Stimulated activated CD4-positive, alpha-beta T cell treated with anti-CD3 and anti-CD28 coated beads, TNF-alpha, amount 100 ng/mL, for 4 hours (primary cell): ENCODE measurements at places on chromosomes 7 and 10.

- no peak for DNase-seq
Measured at GRCh38 chr10:76111986-76112825, 680.8 kb downstream of the LRMDA start.

DNA sequence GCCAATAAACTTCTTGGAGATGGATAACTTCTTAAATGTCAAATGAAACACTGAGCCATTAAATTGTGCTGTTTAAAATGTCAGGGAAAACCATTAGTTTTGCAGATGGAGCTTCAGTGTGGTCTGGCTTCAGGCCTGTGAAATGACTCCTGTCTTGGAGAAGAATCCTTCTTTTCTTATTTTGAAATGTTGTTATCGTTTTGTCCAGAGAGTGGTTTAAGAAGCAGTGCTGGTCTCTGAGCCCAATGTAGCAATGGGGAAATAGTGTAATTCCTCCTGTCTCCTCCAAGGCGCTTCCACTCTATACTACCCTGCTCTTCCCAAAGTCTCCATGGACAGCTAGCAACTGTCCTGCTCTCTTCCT is 177.6 kb downstream of the REEP3 start:
- no peak for DNase-seq

DNA sequence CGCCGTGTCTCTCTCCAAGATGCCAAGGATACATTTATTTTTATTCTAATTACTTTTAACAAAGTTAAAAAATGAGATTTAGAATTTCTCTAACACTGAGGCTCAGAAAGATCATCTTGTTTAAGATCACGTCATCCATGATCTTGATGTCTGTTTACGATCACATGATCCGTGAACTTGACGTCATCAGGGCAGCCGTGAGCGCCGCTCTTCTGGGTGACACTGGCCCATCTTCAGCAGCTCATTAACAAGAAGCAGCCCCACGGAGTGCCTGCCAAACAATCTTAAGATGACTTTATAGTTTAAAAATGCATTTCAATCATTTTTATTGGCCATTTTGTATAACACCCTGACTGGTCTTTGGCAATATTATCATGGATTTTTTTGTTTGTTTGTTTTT is 291.1 kb upstream of the PRKCQ start:
- DNase-seq = no peak

GRCh38 chr7:36002900-36003299 is 150.2 kb upstream of the EEPD1 start:
- no peak for DNase-seq

DNA sequence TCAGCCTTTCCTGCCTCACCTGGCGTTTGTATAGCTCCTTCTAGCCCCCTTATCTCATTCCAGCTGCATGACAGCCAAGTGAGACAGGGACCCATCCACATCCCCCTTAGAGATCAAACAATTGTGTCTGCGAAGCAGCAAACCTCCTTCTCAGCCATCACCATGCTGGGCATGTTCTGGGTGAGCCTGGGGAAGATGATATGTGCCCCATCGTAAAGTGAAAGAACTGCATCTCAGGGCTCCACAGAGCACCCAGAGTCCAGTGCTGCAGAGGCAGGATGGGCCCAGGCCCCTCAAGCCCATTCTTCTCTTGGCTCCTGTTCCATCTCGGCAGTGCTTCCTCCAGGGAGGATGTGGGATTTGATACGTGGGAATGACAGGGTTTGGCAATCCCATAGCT is 43.2 kb downstream of the FIGNL1 start:
- DNase-seq = no peak

- DNase-seq = no peak
Measured at GRCh38 chr10:113169853-113170460, 219.9 kb downstream of the TCF7L2 start.

DNA sequence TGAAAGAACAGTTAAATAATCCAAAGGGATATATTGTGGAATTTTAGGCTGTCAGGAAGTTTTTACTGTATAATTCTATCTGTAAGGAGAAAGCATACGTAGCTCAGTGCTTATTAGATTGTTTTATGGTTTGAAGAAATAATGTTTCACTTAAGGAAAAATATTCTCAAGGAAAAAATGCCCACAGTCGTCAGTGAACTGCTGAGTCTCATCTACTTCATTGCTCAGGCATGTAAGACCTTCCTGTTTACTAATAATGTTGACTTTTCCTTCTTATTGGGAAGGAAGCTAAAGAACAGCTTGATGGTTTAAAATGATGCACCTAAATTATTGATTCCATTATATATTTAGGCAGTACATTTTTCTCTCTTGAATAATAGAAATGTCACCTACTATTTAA is 304.2 kb downstream of the SDK1 start:
- DNase-seq = no peak
